ENCODE measurements at places on chromosomes 11 and 22.

GRCh38 chr11:1422981-1423380 is 33.2 kb downstream of the BRSK2 start:
- no peak for DNase-seq

DNA sequence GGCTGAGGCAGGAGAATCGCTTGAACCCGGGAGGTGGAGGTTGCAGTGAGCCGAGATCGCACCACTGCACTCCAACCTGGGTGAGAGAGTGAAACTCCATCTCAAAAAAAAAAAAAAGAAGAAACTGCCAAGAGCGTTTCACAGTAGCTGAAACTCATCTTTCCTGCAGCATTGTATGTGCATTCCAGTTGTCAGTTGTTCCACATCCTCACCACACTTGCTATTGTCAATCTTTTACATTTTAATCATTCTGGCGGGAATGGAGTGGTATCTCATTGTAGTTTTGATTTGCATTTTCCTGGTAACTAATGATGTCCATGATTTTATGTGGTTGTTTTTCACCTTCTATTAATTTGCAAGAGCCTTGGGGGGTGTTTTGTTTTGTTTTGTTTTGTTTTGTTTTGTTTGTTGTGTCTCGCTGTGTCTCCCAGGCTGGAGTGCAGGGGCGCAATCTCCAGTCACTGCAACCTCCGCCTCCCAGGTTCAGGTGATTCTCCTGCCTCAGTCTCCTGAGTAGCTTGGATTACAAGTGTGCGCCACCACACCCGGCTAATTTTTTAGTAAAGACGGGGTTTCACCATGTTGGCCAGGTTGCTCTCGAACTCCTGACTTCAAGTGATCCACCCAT is 8.1 kb upstream of the GNB1L start:
- no peak for DNase-seq

DNA sequence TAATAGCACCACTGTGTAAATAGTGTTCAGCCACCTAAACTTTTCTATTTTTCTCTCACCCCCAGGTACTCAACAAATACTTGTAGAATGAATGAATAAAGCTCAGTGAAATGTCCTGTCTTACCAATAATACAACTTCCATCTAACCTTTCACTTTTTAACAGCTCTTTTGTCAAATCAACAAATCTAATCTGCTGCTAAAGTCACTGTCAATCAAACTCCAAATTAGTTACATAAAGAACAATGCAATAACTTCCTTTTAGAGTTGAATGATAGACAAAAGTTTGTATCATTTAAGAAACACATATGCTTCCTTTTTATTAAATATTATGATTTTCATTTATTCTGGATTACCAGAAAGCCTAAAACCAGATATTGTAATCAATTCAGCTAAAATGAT is 34.7 kb upstream of the C11orf58 start:
- no peak for DNase-seq

DNA sequence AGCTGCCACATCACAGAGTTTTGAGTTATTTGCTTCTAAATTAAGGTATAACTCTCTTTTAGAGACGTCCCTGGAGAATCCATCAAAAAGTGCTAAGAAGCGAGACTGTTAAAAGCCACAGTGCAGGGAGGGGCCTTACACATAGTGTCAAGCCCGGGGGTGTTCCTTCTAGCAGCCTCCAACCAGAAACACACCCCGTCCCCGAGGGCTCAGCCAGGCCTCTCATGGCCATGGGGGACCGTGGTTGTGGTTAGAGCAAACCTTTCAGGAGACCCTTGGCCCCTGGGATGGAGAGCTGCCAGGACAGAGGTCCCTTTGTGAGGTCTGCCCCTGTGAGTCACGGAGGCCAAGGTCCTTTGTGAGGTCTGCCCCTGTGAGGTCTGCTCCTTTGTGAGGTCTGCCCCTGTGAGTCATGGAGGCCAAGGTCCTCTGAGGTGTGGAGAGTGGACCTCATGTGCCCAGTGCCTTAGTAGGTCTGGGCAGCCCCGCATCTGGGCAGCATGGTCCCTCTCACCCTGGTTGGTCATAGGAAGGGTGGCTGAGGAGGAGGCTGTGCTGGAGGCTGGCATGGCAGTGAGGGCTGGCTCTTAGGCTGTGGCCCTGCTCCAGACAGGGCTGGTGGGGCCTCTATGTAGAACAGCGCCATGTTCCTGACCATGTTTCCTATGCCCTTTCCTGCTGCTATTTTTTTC is 5.4 kb downstream of the GNAZ start:
- no peak for DNase-seq

- DNase-seq, result no peak
These were observed 28.5 kb downstream of the UQCR10 start for GRCh38 chr22:29795663-29796062.

DNA sequence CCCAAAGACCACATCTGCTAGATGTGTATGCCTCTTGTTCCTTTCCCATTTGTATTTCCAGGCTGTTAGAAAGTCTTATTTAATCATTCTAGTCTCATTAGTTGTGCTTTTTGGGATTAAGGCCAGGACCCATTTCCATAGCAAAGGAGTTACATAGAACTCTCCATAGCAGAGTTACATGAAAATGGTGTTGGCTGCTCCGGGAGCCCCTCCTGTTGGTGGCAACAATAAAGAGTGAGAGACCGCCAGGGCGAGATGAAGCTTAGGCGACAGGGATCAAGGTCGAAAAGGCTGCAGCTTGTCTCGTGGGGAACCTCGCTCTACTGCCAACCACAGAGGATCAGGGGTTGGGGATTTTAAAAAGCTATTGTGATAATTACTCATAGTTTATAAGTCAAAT is 58.3 kb downstream of the GRIK4 start:
- DNase-seq, result no peak

GRCh38 chr11:64919627-64920026 is 2.6 kb upstream of the ATG2A start:
- DNase-seq, result no peak

DNA sequence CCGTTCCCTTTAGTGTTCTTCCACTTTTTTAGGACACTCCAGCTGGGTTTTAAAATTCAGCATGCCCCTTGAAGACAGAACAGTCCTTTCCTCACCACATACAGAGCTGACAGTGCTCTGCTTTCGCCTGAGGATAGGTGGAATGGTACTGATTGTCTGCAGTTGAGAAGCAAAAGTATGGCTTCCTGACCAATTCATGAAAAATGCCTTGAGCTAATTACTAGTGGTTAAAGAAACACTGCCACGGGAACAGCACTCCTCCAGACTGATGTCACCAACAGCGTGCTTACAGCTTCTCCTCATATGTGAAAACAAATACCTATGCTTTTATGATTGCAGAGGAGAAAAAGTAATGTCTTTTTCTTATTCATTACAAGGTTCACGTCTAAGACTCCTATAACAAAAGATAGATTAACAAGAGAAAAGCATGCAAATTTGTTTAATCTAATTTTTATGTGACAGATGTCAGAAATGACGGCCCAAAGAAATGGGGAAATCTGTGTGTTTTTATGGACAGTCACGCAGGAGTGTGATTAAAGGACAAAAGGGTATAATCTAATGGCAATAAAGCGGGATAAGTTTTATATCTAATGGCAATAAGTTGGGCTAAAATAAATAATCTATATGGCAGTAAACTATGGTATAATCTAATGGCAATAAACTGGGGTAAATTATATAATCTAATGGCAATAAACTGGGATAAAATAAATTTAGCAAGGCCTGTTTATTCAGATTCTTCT is 123.4 kb upstream of the ARHGAP42 start:
- DNase-seq, result no peak

DNA sequence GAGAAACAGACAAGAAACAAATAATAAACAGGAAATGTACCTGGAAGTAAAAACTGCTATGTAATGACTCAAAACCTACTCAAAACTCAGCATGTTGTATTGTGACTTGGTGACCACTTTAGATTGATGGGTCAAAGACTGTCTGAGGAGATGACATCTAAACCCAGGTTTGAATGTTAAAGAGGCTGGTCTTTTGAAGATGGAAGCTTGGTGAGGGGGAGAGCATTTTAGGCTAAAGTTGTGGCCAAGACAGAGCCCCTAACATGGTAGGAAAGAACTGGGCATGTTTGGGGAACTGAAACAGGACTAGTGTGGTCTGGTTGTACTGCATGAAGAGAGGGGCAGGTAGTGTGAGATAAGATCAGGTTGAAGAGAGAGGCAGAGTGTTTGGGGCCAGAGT is 85.3 kb upstream of the MYO18B start:
- DNase-seq, result no peak

GRCh38 chr22:49078076-49078710 is 749.5 kb downstream of the BRD1 start:
- no peak for DNase-seq

DNA sequence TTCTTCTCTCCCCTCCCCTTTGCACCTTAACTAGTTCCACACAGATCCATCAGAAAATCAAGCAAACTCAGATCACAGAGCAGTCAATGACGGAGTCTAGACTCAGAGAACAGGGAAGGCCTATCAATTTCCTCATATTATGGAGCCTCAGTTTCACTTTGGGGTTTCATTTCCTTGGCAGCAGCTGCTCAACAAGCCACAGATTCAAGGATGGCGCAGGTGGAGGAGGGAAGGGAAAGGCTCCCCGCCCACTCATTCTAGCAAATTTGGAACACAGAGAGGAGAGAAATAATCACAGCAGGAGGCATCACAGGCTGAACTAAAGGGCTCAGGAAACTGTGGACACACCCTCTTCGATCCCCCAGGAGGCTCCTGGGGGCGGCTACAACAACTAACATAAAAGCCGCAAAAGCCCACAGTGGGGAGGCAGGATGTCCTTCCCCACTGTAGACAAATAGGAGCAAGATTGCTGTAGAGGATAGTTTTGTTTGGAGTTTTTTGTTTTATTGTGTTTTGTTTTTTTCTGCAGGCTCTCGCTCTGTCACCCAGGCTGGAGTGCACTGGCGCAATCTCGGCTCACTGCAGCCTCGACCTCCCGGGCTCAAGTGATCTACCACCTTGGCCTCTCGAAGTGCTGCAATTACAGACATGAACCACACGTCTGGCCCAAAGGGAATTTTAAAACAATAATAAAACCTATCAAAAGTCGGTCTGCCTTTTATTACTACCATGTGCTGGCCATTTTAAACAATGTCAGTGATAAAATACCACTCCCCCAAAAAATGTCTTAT is 3.4 kb downstream of the PLAAT3 start:
- no peak for DNase-seq

DNA sequence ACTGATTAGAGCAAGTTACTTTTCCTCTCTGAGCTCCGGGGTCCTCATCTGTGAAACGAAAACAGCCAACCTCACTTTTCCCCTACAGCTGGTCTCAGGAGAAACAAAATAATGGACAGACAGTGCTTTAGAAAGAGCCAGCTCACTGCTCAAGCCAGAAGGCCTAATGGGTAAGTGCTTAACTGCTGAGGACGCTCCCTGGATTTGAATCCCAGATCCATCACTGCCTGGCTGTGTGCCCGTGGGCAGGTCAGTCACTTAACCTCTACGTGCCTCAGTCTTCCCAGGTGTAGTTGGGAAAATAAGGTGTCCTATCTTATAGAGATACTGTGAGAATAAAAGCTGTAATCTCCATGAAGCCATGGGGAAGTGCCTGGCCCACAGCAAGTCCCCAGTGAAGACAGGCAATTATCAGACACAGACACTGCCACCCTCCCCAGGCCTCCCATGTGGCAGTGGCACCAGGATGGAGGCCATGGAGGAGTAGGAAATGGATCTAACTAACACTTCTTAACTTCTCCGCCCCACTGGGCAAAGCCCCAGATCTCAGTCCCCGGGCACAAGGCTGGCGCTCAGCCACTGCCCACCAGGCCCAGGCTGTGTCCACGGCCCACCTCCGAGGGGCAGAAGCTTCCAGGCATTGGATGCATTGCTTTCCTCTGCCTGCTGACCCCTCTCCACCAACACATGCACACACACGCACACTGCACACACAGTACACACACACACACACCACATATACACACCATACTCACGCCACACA is 9.2 kb downstream of the TP53I11 start:
- DNase-seq, result no peak

GRCh38 chr11:1876361-1877063 is 15.2 kb downstream of the PRR33 start:
- no peak for DNase-seq

DNA sequence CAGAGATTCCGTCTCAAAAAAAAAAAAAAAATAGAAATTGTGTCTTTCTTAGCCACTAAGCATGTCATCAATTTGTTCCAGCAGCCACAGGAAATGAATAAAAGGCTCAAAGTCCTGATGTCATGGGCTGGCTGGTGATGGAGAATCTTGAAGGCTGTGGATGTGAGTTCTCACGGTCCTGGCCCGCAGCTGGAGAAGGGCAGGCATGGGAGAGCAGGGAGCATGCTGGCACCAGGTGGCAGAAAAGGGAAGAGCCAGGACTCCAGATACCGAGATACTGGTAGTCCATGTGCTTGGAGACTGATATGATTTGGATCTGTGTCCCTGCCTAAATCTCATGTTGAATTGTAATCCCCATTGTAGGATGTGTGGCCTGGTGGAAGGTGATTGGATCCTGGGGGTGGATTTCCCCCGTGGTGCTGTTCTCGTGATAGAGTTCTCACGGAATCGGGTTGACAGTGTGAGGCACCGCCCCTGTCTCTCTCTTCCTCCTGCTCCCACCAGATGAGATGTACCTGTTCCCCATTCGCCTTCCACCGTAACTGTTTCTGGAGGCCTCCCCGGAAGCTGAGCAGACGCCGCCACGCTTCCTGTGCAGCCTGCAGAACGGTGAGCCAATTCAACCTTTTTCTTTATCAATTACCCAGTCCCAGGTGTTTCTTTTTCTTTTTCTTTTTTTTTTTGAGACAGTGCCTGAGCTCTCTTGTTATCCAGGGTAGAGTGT is 18.1 kb downstream of the MRGPRD start:
- DNase-seq, result peak; percentile 10

- DNase-seq, result no peak
These were observed 284.0 kb downstream of the MN1 start for GRCh38 chr22:27517361-27518155.

GRCh38 chr11:120577041-120577440 is 65.5 kb downstream of the GRIK4 start:
- DNase-seq, result no peak

GRCh38 chr22:42743501-42743991 is 22.9 kb upstream of the A4GALT start:
- no peak for DNase-seq

- DNase-seq, result no peak
These were observed 103.8 kb downstream of the GRIA4 start for GRCh38 chr11:105713696-105714095.

DNA sequence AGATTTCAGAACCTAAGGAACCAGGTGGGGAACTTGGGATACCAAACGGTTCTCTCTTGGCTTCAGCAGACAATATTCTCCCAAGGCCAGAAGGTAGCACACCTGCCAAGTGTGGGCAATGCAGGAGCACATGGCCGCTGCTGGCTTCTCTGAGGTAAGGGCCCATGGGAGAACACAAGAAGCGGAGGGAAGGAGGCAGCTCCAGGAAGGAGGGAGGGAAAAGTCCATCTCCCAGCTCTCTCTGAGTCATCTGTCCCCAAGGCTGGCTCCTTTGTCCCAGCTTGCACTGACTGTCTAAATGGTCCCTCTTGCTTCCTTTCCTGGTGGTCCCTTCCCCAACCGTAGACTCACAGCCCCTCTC is 557.9 kb upstream of the CADM1 start:
- no peak for DNase-seq
